ENCODE measurements at places on chromosomes 5 and 9.

DNA sequence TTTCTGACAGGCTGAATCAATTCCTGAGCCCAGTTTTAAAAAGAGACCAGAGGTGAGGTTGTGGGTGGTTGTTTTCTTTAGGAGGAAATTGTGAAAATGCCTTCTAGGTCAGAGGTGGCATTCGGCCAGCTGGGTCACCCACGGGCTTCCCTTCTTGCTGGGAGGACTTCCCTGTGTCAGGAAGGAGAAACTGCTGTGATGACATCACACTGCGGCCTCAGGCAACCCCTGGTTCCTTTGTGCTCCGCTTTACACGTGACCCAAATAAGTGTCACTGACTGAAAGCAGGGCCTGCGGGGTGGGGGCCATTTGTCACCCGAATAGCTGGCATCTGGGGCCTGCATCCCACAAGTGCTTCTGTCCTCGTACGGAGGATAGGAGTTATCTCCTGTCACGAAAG lies 39.7 kb downstream of the FABP6 start:
- DNase-seq, result no peak

DNA sequence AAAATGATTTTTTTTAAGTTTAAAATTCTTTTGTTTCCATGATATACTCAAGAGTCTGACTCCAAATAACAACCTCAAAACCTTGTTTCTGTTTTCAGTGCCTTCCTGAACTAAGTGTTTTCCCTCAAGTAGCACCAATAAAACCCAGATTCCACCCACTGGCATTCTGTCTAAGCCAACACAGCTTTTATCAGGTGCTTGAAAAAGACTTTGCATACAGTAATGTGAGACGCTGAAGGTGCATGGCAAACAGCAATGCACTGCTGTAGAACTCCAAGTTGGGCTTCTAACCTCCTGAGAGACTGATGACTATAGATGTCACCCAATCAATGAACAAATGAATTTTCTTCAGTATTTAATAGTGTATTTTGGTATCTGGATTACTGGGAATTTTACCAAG lies 95.7 kb downstream of the NFIB start:
- DNase-seq, result no peak

DNA sequence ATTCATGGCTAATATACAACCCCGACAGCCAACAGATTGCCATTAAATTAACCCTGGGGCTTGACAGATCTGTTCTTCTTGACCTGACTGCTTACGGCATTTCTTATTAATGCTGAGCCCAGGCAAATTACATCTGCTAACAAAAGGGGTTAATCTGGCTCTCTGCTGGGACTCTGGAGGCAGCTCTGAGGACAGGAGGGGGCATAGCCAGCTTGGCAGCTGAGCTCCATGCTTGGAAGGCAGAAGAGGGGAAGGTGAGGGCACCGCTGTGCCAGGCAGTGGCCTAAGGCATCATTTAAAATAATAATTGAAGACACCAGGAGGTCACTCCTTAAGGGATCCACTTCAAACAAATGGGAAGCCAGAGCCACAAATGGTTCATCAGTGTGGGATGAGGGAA lies 126.0 kb upstream of the GPR151 start:
- DNase-seq, result no peak

GRCh38 chr9:98724810-98725530 lies 16.2 kb upstream of the GABBR2 start:
- DNase-seq, result no peak

- no peak for DNase-seq
These were observed 11.3 kb downstream of the C9 start for GRCh38 chr5:39352951-39353350.

DNA sequence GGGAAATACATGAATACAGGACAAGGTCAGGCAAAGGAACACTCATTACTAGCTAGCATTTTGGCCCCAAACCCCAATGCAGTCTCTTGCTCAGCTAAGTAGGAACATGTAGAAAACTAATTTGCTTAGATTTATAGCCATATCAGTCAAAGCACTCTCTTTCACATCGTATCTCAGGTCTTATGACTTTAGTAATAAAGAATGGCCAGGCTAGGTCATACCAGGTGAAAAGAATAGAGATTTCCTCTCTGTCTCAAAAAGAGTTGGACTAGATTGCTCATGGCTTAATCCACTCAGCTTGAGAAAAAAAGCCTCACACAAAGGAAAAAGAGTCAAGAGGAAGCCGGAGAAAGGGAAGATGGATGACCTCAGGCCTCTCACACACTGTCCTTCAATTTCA lies 772.7 kb upstream of the SEMA6A start:
- DNase-seq, result no peak

All from mesothelial cell of epicardium (in vitro differentiated cells).